ENCODE measurements at places on chromosomes 13 and 19.

- no peak for DNase-seq
Measured at GRCh38 chr13:97019236-97019635, 25.0 kb upstream of the OXGR1 start.

GRCh38 chr13:77565635-77566034 is 30.1 kb downstream of the SCEL start:
- DNase-seq: peak; percentile 12

- DNase-seq: no peak
Measured at GRCh38 chr13:78845656-78846365, 186.9 kb upstream of the OBI1 start.

DNA sequence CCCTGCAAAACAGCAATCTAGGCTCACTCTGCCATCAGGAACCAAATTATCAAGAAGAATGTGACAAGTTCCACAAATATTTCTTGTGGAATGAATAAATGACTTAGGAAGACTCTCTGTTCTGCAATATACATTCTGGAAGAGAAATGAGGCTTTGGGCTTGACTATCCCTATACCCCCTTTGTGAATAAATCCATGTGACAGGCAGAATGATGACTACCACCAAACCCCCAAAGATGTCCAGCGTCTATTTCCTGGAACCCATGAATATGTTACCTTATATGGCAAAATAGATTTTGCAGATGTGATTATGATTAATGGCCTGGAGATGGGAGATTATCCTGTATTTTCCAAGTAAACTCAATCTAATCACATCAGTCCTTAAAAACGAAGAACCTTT is 139.3 kb downstream of the ENOX1 start:
- no peak for DNase-seq
